Cortex of kidney (tissue), 1 donor: ENCODE measurements at places on chromosomes 16 and 17.

- DNase-seq = no peak
Observed at GRCh38 chr17:81454473-81454872, 58.1 kb downstream of the ACTG1 start.

- no peak for DNase-seq
Observed at GRCh38 chr16:78509965-78510364, 410.5 kb downstream of the WWOX start.

DNA sequence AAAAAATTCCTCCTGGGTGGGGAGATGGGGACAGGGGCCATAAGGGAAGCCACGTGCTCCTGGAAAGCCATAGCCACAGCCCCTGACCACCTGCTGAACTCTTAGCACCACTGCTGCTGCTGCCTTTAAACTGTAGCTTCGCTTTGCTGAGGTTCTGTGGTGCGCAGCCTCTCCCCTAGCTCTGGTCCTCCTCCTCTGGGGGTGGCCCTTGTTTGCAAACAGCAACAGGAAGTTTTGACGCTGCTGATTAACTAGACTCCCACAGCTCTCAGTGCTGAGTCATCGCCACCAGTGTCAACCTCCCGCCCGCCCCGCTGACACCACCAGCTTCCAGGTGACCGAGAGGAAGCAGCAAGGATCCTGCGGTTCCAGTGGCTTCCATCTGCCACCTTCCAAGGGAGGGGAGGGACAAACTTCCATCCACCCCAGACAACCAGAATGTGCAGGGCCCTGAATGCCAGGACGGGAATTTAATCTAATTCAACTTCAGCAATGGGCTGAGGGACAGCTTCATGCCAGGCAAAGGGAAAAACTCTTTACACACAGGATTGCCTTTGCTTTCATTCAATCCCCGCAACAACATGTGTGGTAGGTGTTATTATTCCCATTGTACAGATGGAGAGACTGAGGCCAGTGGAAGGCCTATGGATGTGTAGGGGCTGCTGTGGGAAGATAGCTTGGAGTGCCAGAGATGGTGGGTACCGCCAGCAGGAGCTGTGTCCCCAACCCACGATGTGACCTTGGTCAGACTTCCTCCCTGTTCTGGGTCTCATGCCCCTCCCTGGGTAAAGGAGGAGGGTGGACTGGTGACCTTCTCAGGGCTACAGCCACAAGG, 8.1 kb upstream of the KIFC3 start:
- DNase-seq = no peak

DNA sequence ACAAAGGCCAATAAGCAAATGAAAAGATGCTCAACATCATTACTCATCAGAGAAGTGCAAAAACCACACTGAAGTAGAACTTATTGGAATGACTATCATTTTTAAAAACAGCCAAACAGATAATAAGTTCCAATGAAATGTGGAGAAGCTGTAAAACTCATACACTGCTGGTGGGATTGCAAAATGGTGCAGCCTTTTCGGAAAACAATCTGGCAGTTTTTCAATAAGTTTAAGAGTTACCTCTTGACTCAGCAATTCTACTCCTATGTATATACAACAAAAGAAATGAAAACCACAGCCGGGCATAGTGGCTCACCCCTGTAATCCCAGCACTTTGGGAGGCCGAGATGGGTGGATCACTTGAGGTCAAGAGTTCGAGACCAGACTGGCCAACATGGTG, 49.3 kb downstream of the AKAP10 start:
- no peak for DNase-seq
